SIG-M5 (cell line): ENCODE measurements at places on chromosomes 1 and 21.

DNA sequence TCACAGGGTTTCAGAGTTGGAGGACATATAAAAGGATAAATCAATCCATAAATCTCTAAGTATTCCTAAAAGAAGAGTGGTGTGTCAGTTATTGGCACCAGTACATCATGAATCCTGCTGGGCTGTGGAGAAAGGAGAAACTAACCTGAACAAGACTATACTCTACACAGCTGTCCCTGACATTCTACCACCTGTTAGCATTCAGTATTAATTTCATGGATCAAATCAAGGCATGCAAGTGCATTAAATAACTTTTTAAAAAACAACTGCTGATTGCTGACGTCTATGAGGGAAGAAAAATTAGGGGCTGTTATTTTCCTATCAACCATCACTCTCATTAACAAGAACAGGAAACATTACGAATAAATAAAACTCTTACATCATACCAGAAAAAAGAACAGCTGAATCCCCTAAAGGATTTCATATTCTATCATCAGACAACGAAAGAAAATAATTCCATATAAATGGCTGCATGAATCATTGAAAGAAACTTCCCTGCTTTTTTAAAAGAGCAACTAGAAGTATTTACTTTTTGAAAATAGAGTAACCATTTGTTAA lies 121.7 kb downstream of the ATF6 start:
- DNase-seq, result no peak

DNA sequence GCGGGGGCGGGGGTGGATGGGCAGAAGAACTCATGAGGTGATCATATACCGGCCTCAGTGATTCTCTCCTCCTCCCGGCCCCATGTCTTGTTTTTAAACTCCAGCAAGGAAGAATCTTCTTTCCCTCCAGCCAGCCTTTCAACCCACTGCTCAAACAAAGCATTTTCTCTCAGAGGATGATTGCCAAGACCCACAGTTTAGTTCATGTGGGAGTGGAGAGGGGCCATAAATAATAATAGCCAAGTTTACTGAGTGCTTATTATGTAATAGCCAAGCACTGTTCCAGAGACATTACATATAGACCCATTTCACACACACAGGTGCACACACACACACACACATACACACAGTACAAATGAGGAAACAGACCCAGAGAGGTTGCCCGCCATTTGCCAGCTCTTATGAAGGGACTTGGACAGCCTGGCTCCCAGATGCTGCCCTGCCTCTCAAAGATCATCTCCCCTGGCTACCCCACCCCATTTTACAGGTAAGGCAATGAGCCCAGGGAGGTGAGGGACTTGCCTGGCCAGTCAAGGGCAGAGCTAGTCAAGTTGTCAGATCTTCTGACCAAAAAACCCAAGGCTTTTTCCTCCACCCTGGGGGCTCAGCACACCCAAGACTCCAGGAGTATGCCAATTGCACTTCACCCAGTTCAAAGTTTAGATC lies 18.0 kb upstream of the BCAR3 start:
- DNase-seq, result no peak

- no peak for DNase-seq
Observed at GRCh38 chr1:44327679-44328491, 27.2 kb downstream of the ERI3 start.

DNA sequence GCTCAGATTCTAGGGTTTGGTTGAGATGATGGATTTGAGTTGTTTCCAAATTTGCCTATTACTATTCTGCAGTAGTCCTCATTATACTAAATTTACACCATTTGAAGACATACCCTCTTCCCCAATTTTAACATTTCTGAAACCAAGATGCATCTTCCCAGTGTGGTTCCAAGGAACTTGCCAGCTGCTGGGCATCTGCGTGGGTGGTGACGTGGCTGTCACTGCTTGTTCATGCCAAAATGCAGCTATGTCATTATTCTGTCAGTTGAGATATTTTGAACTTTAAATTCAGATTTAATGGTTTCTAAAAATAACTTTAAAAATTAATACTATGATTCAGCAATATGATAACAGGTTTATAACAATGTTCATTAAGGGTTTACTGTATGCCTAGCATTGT lies 1.2 kb downstream of the ZFP69 start:
- DNase-seq, result no peak

DNA sequence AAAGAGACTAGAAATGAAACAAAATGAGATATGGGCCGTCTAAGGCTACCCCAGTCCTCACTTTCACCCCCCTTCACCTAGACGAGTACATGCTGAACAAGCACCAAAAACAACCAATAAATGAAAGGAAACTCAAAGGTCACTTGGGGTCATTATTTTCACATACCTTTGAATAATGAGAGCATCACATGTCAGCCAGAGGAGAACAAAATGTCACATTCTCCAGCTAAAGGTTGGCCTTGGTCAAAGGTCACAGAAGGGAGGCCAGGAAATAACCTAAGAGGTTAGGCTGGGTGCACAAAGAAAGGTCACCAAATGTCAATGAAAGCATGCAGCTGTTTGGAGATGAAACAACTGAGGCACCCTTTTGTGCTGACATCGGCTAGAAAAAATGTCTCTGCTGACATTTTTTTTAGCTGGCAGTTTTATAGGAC lies 288.7 kb upstream of the USP25 start:
- no peak for DNase-seq

DNA sequence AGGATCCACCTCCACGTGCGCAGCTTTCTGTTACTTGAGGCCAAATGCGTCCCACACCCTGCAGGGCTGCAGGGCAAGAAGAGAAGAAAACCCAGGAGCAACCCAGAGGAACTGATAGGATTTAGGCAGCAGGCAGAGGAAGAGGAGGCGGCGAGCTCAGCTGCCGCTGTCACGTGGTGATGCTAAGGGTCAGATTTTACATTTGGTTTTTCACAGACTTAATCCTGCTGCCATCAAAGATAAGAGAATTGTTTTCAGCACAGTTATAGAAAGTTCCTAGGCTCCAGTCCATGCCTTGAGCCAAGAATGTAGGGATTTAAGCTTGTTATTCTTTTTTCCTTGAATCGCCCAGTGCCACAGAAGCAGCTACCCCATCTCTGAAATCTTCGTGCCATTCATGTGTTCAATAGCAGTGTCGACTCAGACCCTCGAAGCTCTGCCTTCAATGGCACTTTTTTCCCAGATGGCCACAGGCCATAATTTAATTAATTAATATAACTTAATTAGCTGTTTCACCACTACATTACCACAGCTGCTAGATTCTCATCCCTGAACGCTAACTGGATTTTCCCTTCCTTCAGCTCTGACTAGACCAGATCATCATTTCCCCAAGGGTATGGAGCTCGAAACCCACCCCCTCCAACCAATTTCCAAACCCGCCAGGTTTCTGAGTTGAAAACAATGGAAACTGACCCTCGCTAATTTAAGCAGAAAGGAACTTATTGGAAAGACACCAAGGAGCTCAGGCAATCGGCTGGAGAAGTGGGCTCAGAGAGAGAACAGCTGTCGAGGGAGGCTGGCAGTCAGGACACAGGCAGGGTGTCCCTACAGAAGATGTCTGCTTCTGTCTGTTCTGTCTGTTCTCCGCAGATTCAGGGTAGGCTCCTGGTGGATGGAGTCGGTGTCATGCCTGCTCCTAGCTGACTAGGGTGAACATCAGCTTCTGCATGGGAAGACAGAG lies 36.2 kb downstream of the LDLRAP1 start:
- no peak for DNase-seq

- no peak for DNase-seq
Observed at GRCh38 chr1:213055767-213056166, 4.7 kb downstream of the RPS6KC1 start.

DNA sequence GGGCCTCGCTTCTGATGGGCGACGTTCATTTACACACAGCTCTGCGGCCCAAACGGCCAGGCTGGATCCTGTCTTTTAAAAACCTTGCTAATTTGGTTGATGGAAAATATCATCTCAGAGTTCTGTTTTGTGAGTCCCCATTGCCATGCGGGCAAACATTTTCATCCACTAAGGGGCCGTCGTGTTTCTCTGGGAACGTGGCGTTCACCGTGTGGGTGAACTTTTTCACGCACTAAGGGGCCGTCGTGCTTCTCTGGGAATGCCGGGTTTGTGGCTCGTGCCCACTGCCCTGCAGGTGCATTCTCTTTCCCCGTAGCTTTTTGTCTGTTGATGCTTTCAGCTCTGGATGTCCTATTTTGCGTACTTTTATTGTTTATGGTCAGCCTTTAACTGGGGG lies 6.8 kb downstream of the COL18A1 start:
- no peak for DNase-seq

GRCh38 chr1:174469687-174470086 lies 21.9 kb downstream of the GPR52 start:
- no peak for DNase-seq

GRCh38 chr1:220367833-220368232 lies 95.6 kb upstream of the RAB3GAP2 start:
- DNase-seq, result no peak

DNA sequence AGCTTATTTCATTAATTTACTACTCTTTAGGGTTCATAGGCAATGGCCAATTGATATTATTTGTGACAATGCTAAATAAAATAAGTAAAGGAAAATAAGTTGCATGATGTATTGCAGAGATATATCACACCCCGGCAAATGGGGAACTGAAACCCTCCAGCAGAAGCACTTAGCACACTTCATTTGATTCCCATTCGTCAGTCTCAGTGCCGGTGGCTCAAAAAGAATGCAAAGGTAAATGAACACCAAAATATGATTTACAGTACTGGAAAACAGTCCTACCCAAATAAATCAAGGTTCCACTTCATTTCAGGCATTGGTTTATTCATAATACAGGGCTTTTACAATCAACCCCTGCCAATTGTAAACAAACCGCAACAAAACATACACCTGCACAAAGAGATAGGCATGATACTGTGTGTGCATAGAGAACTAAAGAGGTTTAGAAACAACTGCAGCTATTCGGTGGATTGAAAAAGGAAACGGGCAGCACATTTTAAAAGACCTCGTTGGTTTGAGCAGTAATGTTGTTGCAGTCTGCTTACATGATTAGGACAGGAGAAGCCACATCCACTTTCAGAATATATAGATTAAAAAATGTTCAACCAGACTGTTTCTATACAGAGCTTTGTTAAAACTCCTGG lies 1019.2 kb downstream of the TTLL7 start:
- no peak for DNase-seq

- DNase-seq, result no peak
Observed at GRCh38 chr1:199629624-199630023, 397.9 kb upstream of the NR5A2 start.

GRCh38 chr1:203537806-203538464 lies 44.0 kb downstream of the OPTC start:
- no peak for DNase-seq

- peak; percentile 56 for DNase-seq
Observed at GRCh38 chr1:161506336-161507223, 1.3 kb downstream of the FCGR2A start.

- no peak for DNase-seq
Observed at GRCh38 chr1:218715961-218716669, 371.0 kb downstream of the TGFB2 start.

- DNase-seq, result no peak
Observed at GRCh38 chr1:44511363-44511762, 106.3 kb downstream of the RNF220 start.

DNA sequence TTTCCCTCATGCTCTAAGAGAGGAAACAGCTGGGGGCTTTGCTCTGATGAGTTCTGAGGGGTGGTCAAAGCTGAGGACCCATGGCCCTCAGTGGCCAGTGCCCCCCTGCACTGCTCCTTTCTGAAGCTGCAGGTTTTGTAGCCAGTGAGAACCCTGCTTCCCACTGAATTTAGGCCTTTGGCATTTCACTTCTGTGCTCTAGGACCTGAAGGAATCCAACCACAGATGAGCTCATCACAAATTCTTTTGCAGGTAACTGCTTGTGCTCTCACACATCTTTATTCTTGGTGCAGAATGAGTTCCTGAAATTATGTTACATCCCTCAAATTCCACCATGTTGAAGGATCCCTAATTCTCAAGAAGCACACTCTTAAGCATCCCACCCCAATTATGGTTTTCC lies 248.7 kb upstream of the IRF2BP2 start:
- DNase-seq, result no peak

- DNase-seq, result no peak
Observed at GRCh38 chr1:62904856-62905225, 120.9 kb downstream of the ATG4C start.

GRCh38 chr1:902802-903201 lies 20.9 kb upstream of the SAMD11 start:
- DNase-seq, result no peak

DNA sequence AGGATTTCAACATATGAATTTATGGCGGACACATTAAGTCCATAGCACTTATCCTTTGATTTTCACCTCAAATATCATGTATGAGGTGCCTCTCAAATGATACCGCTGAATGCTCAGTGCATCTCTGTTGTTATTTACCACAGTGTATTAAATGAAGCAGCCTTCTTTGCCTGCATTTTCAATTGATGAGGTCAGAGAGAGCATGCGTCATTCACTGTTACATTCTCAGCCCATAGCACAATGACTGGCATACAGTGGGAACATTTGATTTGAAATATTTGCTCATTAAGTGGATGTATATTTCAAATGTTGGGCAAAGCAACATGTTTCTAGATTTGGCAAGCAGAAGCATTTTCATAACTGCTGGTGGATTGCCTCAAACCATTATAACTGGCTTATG lies 45.7 kb downstream of the LRRC7 start:
- DNase-seq, result no peak

DNA sequence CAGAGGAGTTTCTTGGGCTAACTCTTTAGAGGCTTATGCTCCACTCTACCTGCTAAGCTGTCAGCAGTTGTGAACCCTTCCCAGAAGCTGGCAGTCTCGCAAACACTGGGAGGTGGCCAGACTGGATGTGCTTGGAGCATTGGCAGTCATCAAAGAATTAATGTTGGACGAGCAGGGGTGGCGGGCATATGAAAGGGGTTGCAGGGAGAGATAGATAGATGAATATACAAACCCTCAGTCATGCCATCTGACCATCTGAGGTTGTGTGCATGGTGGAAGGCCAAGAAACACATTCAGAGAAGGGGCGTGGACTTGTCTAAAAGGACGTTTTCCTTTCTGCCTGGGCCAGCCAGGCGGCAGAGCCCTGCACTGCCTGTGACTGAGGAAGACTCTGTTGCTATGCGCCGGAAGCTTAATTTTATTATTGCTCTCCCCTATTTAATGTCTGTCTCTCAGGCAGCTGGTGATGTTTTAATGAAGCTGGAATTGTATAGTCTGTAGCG lies 164.4 kb downstream of the PBX1 start:
- no peak for DNase-seq

DNA sequence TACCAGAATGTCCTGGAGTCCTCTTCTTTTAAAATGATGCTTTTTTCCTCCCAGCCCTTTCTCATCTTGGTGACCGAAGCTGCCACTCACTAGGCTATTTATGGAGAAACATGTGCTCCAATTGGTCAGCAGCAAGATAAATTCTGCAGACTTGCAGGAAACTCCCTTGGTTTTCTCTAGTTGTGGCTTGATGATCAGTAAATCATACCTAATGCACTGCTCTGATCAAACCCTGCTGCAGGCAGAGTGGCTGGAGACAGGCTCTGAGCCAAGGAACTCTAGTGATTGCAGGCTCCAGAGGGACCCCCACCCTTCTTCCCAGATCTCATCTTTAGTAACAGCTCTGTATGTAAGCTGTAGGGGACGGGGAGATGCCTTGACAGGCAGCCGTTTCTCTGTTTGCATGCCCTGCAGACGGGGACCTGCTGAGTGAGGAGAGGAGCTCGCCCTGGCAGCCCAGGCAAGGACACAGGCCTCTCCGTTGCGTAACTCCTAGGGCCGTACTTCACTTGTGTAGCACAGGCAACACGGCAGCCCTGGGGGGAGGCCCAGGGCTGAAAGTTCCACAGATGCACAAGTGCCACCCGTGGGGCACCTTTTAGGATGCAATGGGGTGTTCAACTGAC lies 14.5 kb downstream of the SLC6A17 start:
- no peak for DNase-seq
